Stimulated activated CD4-positive, alpha-beta T cell treated with anti-CD3 and anti-CD28 coated beads, Interleukin-4, amount 100 ng/mL, for 24 hours (primary cell): ENCODE measurements at places on chromosomes 1 and 21.
A peak's percentile ranks its signal among the peaks of the same experiment; 100 is the strongest.

GRCh38 chr1:52002038-52002917 is 11.8 kb upstream of the RAB3B start:
- peak; percentile 73 for DNase-seq

GRCh38 chr1:170273291-170274130 is 127.8 kb downstream of the NTMT2 start:
- DNase-seq = no peak

GRCh38 chr1:205629751-205630150 is 2.1 kb downstream of the ELK4 start:
- DNase-seq = peak; percentile 9

DNA sequence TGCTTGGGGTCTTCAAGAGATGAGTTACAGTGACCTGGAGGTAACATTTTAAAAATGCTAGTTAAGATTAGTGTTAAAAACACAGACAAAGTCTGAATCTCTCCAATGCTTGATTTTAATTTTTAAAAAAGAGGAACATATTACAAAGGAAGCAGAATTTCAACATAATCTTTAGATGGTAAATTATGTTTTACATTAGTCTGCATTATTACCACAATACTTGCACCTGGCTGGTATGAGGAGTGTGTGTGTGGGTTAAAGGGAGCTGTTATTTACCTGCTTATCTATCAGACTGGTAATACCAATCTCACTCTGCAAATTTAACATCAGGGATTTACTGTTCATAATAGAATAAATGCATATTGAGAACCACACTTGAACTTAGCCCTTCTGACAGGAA is 10.3 kb upstream of the KCNJ15 start:
- DNase-seq = no peak

DNA sequence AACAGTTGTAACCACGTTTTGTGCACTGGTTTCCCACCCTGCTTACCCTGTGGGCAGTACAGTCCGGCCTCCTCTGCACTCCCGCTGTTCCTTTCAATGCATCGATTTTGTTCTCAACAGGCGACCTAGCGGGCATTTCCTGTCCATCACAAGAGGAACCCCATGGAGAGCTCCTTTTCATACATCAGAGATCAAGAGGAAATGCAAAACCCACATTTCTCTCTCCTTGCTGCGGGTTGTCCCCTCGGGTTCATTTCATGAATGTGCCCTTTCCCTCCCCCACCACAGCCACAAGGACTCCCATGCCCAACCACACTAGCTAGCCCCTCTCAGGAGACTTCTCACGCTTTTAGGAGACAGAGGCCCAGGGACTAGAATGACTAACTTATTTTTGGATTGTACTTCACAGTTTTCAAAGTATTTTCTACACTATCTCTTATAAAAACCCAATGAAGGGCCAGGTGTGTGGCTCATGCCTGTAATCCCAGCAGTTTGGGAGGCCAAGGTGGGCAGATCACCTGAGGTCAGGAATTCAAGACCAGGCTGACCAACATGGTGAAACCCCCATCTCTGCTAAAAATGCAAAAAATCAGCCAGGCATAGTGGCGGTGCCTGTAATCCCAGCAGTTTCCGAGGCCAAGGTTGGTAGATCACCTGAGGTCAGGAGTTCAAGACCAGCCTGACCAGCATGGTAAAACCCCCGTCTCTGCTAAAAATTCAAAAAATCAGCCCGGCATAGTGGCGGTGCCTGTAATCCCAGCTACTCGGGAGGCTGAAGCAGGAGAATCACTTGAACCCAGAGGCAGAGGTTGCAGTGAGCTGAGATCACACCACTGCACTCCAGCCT is 18.4 kb downstream of the ATP1A4 start:
- peak; percentile 12 for DNase-seq

GRCh38 chr1:221606256-221606655 is 135.6 kb downstream of the DUSP10 start:
- DNase-seq = no peak

DNA sequence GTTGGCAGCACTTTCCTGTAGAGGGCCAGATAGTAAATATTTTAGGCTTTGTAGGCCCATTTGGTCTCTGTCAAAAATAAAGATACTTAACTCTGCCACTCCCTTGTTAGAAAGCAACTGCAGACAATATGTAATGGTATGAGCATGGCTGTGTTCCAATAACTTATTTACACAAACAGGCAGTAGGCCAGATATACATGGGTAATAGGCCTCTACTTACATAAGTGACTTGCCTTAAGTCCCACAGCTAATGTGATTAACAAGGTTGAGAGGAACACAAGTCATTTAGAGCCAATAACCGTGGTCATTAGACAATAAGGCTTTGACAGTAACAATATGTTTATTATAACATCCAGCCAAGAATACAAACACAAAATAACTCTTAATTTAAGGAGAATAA is 17.4 kb downstream of the CCT8 start:
- DNase-seq = no peak

DNA sequence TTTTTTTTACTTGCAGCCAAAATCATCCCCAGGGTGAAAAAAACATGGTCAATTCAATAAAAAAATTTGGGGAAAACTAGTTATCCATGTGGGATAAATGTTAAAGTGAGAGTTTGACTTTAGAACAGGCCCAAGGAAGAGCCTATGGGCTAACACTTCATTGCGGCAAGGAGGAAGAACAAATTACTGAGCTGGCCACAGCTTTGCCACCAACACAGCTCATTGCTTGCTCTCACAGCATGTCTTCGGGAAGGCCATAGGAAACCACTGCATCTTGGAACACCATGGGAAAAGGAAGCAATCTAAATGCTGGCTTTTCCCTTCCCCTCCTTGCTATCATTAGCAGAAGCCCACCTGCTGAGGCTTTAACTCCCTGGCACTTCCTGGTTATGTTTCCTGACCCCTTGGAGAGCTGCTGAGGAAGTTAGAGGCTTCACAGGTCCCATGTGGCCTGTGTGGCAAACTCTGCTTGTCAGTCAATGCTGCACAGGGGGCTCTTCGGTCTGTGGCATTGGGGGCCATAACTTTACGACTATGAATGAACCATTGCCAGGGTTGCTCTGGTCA is 86.0 kb downstream of the SLC25A24 start:
- DNase-seq = no peak

GRCh38 chr1:180901076-180901990 is 11.4 kb upstream of the KIAA1614 start:
- no peak for DNase-seq

DNA sequence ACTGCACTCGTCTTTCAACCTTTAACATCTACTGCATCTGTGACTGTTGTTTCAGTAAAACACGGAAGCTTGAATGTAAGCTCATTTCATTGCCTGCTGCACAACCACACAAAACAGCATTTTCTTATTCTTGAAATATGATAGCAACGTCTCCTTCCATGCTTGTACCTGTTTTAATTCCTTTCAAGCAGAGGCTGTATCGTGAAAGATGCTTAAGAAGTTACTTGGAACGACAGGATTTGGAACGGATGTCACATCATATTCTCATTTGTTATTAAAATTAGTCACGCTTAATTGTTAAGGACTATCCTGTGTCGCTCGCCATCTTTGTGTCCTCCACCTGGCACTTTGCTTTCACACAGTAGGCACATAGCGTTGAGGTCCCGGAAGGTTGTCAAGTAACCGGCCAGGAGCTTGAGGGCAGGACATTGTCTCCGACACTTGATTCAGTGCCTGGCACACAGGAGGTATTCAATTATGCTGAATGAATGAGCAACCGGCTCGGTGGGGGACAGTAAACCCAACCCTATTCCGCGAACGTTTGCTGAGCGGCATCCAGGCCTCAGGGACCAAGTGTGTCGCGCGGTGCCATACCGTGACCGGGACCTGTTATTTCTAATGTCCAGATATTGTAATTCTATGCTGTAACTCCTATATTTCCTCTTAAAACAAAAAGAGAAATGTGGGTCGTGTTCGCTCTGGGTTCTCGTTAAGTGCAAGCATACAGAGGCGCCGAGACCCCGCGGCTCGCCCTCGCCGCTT is 499 bp upstream of the SH3GLB1 start:
- DNase-seq = peak; percentile 57

DNA sequence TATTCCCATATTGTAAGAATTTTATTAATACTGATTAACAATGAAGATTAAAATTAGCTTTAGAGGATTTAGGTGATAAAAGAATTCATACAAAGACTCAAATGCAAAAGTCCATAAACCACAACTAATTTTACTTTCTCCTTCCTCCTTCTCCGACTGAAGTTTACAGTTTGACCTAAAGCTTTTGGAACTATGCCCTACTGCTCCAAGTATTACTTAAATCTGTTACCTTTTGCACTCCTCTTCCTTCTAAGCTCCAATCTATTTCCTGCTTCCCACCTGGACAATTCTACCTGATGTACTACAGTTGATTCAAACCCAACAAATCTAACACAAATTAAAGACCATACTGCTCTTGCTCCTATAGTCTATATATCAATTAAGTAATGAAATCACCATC is 36.3 kb downstream of the ANKRD13C start:
- no peak for DNase-seq

- no peak for DNase-seq
Observed at GRCh38 chr1:4369335-4369734, 285.1 kb upstream of the AJAP1 start.

- DNase-seq = no peak
Observed at GRCh38 chr21:37757606-37758376, 158.5 kb downstream of the KCNJ6 start.

- DNase-seq = no peak
Observed at GRCh38 chr1:26550946-26551345, 21.4 kb downstream of the RPS6KA1 start.

DNA sequence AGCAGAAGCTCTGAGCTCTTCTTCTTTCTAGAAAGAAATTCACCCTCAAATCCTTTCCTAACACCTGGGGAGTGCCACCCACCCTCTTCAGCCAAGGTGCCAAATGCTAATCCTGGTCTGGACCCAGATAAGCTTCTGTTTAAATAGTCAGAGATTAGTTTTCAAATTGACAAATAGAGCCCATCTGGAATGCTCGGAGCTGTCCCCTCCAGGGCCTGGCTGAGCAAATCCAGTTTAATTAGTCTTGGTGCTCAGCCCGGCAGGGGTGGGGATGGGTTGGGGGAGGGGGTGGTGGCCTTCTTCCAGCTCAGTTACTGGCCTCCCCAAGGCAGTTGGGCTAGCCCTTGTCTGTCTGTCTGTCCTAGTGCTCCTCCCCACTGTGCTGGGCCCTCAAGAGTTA is 269.5 kb downstream of the GRIK3 start:
- no peak for DNase-seq
